ENCODE measurements at places on chromosomes 3 and 15.

GRCh38 chr3:61448378-61448777, 113.0 kb upstream of the PTPRG start:
- DNase-seq = no peak

- DNase-seq = no peak
Measured at GRCh38 chr3:150376001-150376848, 31.9 kb upstream of the TSC22D2 start.

GRCh38 chr15:34613997-34614396, 30.5 kb upstream of the GOLGA8B start:
- DNase-seq = no peak

- DNase-seq = peak; percentile 24
Measured at GRCh38 chr3:114446600-114446999, 152.8 kb downstream of the TIGIT start.

DNA sequence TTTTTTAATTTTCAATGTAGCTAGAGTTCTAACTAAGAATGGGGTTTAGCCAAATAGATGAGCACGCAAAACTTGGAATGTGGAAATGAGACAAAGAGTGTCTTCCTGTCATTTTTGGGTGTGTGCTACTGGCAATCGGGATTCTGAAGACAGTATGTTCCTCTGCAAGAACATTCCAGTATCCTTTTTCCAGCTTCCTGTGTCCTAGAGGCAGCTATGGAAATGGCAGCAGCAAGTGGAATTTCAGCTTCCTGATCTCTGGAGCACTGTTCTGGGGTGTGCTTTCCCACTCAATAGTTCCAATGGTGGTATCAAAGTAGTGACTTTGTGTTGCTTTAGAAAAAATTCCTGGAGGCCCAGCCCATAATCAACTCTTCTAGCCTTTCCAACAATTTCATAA, 642.9 kb upstream of the KCNMB2 start:
- no peak for DNase-seq

DNA sequence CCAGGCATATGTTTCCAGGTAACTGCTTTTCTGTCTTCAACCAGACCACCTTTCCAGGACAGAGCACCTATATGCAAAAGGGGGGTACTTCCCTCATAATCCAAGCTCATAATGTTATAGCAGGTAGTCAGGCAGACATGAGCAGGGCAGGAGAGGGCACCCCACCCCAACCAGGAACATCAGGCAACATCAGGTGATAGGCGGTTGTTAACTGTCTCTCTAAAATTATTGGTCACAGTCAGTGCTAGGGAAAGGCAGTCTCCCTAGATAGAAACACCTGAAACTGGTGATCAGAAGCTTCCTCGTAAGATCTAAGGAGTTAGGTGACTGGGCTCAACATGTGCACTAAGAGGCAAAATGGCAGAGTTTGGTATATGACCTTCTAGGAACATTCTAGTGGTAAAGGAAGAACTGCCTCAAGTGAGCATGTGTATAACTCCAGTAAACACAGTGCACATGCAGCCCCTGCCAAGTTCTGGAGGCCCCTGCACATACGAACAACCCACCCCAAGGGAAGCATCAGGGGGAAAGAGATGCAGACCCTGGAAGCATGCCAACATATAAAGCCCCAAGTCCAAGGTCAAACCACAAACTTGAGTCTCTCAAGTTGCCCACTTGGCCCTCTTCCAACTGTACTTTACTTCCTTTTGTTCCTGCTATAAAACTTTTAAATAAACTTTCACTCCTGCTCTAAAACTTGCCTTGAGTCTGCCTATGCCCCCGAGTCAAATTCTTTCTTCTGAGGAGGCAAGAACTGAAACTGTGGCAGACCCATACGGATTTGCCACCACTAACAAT, 270.9 kb downstream of the ULK4 start:
- DNase-seq = no peak

- DNase-seq = peak; percentile 71
Measured at GRCh38 chr3:127458696-127459604, 131.6 kb downstream of the TPRA1 start.

Measured in femur (tissue), 1 donor.